ENCODE measurements at places on chromosomes 2 and 18.

DNA sequence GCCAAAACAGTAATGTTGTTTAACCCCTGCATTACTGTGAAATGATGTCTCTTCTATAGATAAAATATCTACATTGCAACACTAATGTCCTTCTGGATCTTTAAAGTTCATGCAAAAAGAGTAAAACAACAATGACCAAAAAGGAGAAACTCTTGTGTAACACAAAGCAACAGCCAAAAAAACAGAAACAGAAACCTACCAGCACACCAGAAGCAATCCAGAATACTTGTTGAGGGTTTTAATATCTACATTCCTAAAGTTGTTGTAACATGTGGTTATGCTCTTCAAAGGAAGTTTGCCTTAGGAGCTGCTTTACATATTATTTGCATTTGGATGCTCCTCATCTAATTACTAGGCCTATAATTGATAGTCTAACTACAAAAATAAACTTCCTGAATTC is 157.2 kb downstream of the BABAM2 start:
- DNase-seq = no peak

- DNase-seq = no peak
Observed at GRCh38 chr2:38526195-38526594, 76.5 kb downstream of the HNRNPLL start.

GRCh38 chr2:237045449-237045848 is 40.2 kb upstream of the COPS8 start:
- DNase-seq = no peak

DNA sequence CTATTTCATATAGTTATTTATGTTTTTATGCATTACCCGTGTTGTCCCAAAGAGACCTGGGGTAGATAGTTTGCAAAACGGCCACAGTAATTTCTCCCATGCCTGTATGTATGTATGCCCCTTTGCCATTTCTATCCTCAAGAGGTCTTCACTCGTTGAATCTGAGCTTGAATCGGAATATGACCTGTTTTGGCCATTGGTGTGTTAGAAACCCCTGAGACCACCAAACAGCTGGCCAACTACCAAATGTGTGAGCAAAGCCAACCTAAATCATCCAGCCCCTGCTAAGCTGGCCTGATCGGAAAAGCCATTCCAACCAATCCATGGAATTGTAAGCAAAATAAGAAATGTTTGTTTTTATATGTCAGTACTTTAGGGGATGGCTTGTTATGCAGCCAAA is 23.4 kb upstream of the INO80C start:
- DNase-seq = no peak

DNA sequence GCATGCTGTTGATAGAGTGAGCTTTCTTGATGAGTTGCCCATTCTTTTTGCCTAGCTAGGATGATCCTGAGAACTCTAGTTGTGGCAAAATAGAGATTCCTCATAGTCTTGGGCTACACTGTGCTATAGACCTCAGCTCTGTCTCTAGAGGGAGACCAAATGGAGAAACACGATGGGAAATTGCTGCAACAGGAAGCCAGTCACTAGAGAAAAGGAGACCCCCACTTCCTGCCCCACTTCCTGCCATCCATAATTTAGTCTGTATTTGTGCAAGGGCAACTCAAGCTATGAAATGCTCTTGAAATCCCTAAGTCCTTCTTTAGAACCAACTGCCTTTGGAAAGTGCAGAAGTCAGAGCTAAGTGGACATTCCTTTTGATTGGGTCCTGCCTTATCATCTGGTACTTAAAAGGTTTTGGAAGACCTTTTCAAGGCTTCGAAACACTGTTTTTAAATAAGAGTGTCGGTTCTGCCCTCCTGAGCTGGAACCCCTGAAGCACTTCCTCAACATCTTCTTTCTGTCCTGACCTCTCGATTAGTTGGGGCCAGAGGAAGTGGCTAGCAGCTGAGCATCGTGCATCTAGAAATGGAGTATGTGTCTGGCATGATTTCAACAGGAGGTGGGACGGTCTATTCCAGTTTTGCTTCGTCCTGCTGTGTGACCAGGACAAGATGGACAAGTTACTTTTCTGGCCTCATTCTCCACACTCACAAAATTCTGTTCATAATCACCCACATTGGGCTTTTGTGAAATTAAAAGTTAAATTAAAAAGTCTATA is 8.6 kb upstream of the KCNE4 start:
- no peak for DNase-seq

- no peak for DNase-seq
Observed at GRCh38 chr2:174868878-174869277, 104.6 kb upstream of the CHRNA1 start.

- DNase-seq = no peak
Observed at GRCh38 chr2:42238644-42239288, 69.6 kb downstream of the EML4 start.

GRCh38 chr2:232516551-232516950 is 3.6 kb upstream of the PRSS56 start:
- DNase-seq = no peak

DNA sequence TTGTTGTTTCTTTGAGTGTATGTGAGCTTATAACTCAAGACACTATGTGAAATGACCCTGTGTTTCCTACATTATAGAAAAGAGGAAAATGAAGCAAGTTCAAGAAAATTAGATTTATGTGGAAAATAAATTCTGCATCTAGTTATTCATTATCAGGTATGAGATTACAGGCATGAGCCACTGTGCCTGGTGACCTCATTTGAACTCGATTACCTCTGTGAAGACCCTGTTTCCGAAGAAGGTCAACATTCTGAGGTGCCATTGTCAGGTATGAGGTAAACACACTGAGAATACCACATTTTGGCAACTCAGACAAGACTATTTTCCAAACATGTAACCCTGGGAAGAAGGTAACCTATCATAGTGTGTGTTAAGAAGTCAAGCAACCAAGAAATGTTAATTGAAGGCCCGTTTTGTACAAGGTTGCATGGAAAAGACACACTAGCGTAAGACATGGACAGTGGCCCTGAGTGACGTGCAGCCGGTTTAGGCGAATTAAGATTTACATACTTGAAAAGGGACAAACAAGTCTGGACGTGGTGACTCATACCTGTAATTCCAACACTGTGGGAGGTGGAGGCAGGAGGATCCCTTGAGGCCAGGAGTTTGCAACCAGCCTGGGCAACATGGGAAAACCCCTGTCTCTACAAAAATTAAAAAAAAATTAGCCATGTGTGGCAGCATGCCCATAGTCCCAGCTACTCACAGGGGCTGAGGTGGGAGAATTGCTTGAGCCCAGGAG is 186.6 kb downstream of the NEDD4L start:
- no peak for DNase-seq

- no peak for DNase-seq
Observed at GRCh38 chr2:41720331-41721251, 327.2 kb upstream of the PKDCC start.

DNA sequence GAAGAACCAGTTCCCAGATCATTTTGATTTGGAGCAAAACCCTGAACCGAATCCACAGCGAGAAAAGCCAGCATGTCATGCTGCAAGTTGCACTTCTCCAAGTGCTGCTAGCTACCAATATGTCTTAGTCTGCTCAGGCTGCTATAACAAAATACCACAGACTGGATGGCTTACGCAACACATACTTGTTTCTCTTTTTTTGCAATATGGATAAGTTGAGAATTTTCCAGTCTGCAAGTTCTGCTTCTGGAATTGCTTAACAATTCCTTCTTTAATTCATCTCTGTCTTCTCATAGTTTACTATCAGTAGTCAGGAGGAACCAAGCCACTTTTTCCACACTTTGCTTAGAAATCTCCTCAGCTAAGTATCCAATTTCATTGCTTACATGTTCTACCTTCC is 105.9 kb upstream of the RBBP8 start:
- no peak for DNase-seq

DNA sequence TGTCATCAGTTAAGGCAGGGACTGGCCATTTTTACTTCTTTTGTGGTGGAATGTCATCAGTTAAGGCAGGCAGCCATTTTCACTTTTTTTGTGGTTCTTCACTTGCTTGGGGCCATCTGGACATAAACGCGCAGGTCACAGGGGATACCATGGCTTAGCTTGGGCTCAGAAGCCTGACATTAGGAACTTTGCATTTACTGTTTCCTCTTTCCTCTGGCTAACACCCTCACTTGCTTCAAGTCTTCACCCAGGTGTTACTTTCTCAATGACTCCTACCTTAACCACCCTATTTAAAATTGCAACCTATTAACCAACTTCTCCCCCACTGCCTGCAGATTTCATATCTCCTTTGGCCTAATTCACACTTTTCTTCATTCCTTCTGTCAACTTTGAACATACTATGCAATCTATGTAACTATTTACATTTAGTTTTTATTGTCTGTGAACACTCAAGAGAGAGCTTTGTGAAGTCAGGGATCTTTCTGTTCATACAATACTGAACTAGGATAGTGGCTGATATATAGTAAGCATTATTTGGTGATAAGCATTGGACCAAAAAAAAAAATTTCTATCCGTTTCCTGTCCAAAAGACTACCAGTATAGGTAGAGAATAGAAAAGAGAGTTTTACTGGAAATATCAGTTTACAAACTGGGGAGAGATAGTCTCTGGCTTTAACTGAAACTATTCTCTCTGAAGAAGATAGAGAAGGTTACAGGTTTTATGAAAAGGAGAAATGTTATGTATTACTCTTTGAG is 600.1 kb upstream of the ZNF804A start:
- DNase-seq = no peak

Data from cerebellum (tissue), 4 donors.